Fibroblast of gingiva (primary cell): ENCODE measurements at places on chromosomes 5 and 9.

GRCh38 chr9:111979561-111979960 lies 82.9 kb downstream of the UGCG start:
- DNase-seq = no peak

- DNase-seq = no peak
Observed at GRCh38 chr5:62742207-62742606, 163.6 kb downstream of the LRRC70 start.

DNA sequence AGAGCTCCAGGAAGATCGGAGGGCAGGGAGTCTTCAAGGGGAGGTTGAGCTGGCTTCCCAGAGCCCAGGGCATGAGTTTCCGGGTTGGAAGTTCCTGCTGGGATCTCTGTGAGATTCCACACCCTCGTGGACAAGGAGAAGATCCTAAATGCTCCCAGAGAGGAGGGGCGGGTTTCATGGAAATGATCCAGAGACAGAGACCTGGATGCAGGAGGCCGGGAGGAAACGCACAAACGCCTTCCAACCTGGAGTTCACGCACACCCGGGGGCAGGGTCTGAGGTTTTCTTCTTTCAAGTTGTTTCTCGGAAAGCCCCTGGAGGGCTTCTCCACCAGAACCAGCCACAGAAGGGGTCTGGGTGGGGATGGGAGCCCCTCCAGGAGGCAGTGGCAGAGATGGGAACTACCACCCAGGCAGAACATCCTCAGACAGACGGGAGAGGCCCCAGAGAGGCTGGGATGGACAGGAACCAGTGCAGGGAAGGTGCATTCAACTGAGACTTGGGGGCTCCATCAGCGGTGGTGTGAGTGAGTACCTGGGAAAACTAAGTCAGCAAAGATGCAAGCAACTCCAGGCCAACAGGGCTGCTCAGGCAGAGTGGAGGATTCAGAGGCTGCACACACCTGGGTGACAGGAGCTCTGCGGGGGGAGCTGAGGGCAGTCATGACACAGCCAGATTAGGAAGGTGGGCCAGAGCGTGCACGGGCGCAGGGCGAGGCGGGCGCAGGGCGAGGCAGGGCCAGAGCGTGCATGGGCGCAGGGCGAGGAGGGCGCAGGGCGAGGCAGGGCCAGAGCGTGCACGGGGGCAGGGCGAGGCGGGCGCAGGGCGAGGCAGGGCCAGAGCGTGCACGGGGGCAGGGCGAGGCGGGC lies 52.1 kb upstream of the EXOC3 start:
- DNase-seq = no peak

- DNase-seq = no peak
Observed at GRCh38 chr9:127279717-127280285, 15.2 kb downstream of the GARNL3 start.

DNA sequence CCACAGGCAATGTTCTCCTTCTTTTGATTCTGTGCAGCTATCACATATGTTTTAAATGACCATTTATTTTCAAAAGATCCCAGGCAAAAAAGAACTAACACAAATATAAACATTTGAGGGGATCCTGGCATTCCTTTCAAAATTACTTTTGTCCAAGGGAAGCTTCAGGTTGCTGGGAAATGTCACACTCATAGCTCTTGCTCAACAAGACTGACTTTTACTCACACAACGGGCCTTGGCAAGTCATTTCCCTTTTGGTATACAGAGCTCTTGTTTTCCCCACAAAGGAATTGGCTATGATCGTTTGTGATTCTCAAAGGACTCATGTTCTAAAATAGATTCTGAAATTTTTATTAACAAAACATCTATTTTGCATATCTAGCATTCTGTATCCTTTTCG lies 4.5 kb upstream of the PALM2AKAP2 start:
- DNase-seq = peak; percentile 89

DNA sequence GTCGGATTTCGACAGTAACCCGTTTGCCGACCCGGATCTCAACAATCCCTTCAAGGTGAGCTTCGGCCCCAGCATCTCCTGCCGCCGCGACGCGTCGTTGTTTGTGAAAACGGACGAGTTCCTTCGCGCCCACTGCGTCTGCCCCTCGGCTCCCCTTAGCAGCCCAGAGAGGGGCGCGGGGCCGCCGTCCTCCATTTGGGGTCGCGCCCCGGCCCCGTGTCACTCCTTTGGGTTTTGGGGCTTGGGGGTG lies 182 bp downstream of the SCAMP1 start:
- no peak for DNase-seq

DNA sequence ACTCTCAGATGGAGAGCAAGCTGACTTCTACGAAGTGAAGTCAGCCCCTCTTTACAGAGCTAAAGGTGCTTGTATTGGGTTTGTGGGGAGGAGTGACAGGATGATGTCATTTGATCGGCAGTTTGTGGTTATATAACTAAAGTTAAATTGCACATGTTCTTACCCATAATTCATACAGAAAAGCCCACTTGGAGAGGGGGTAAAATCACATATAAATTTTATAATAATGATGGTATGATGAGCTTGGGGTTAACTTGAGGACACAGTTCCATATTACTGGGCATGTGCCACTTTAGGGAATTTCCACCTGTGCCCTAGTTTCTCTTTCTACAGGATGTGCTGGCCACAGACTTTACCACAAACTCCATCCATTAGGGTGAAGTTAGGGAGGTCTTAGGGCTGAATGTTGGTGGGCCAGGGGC lies 1178.6 kb upstream of the CDH9 start:
- no peak for DNase-seq

DNA sequence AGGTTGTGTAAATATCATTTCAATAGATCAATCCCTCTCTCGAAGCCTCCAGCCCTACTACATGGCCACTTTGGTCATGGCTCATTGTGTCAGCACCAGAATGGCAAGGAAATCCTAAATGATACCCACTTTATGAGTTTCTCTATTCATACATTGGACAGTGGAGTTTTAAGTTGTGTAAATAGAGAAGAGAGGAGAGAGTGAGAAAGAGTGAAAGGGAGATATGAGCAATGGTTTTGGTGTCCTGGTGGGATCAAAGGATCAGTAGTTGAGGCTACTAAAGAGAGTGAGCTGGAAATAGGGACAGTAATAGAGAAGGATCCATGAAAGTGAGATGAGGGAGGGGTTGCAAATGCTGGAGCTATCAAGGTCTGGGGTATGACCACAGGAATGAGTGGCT lies 31.5 kb upstream of the GZMA start:
- DNase-seq = no peak

DNA sequence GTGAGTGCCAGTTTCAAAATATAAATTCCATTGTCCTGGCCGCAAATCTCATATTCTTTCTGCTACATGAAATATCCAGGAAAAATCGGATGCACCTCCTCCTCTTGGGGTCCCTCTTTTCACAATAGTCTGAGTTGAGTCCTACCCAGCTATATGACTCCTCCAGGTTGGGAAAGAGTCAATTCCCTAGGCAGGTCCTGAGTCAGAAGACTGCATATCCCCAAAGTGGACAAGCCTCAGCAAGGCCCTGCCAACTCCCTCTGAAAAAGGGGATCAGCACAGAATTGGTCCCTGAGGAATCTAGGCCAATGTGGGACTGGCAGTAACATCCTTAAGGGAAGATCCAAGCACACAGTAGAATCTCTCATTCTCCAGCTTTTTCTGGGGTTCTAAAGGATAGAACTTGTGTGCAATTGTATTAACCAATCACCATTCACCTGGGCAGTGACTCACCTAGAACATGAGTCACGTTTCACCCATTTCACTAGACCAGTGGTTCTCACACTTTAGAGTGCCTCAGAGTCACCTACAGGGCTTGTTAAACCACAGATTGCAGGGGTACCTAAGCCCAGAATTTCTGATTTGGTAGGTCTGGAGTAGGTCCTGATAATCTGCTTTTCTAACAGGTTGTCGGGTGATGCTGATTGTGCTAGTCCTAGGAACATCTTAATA lies 44.7 kb upstream of the TMEM215 start:
- no peak for DNase-seq

DNA sequence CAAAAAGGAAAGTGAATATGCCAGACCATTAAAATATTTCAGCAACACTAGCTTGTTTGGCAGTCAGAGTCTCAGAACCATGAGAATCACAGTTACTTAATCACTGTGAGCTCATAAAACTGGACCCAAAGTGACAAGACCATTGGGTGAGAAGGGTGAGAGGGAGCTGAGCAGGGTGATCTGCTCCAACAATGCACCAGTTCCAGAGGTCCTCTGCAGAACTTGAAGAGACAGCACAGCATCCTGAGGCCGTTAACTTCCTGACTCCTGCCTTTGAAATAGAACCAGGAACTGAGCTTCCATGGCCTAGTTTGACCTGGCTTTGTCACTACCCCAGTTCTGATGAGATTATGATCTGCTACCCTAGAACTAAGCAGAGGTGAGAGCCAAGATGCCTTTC lies 57.4 kb downstream of the NFIB start:
- no peak for DNase-seq

GRCh38 chr9:121055642-121056143 lies 5.6 kb upstream of the C5 start:
- no peak for DNase-seq

GRCh38 chr5:164578401-164578800 lies 1073.0 kb downstream of the MAT2B start:
- no peak for DNase-seq

DNA sequence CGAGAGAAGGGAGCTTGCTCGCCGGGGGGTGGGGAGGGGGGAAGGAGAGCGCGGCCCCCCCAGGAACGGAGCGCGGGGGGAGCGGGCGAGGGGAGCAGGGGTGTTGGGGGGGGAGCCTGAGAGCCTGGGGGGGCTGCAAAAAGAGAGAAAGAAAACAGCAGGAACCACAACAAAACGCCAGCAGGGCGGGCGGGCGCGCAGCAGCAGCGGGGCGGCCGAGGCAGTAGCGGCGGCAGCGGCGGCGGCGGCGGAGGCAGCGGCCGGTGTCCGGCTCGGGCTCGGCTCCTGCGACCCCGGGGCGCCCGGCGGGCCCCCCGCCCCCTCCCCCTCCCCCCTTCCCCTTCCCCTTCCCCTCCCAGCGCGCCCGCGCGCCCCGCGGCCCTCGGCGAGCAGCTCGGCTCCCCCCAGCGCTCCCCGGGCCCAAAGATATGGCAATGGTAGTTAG lies 1.6 kb downstream of the NR2F1 start:
- no peak for DNase-seq

DNA sequence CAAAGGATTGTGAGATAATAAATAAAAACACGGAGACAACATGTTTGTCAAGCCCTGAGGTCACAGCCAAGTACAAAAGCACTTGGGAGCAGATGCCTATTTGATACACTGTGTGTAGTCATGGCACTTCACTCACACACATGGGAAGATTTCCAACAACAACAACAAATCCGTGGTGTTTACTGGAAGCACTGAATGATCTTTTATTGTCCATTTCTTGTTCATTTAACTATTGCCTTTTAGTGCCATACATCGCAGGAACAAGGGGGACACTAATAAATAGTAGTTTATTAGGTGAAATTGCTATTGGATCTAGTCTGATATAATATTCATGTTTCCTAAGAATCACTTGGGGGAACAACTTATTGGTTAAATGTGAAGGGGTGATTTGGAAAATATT lies 20.4 kb upstream of the GDNF start:
- no peak for DNase-seq

DNA sequence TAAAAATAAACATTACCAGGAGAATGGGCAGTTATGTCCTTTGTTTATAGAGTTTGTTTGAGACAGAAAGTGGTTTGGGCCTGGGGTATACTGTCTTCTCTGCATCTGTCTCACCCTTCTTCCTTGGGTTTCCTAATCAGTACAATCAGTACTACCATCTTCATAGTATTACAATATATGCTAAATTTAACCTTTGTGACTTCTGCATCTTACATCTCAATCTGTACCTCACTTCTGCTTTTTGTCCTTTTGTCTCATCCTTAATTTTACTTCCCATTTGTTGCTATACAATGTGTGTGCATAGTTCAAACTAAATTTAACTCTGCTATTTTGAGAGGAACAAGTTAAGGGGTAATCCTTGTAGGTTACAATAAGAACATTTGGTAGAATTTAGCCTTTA lies 19.6 kb downstream of the FBXO38 start:
- no peak for DNase-seq

- DNase-seq = no peak
Observed at GRCh38 chr5:109825450-109825849, 135.7 kb downstream of the MAN2A1 start.

DNA sequence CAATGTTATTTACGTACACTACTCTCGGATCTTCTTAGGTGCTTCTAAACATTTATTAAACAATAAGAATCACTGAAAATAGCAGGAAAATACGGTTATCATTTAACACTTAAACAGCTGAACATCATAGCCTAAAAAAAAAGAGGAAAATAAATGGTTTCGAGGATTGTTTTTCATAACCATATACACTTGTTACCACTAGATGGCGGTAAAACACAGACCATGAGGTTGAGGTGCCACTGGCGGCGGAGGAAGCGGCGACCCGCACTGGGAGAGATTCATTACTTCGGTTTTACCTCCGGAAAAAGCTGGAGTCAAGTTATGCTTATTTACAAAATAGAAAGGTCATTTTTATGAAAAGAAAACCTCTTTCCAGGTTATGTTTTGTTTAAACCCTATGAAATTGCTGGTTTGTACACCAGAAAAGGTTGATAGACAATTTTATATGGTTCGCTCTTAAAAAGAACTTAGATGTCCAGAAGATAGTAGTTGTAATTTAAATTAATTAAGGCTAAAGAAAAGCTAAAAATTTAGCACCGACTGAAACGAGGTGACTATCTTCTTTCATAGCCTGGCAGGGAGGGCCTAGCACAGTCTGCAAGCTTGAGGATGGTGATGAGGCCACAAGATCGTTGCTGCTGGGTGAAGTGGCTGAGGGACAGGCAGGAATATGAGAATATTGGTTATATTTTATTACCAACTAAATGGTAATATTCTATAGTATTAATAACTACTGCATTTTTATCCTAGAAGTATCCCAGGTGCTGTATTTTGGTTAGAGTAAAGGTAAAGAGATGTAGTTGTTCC lies 605.7 kb downstream of the RAB3C start:
- DNase-seq = peak; percentile 66

DNA sequence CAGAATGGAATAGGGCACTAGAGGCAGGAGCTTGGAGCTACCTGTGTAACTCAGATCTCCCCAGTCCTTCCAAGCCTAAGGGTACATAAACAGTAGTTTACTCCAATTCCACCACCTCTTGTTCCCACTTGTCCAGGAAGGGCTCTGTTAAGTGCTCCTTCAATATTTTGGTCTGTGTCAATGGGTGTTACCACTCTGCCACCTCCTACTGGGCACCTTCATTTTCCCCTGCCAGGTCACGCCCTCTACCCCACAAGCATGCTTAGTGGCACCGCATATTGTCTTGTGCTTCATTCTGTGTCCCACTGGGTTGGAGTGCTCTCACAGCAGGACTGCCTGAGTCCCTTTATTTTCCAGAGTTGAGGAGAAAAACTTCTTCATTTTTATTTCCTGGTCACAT lies 459.8 kb downstream of the ARHGEF28 start:
- DNase-seq = no peak

- DNase-seq = no peak
Observed at GRCh38 chr9:14250794-14251153, 63.2 kb downstream of the NFIB start.

DNA sequence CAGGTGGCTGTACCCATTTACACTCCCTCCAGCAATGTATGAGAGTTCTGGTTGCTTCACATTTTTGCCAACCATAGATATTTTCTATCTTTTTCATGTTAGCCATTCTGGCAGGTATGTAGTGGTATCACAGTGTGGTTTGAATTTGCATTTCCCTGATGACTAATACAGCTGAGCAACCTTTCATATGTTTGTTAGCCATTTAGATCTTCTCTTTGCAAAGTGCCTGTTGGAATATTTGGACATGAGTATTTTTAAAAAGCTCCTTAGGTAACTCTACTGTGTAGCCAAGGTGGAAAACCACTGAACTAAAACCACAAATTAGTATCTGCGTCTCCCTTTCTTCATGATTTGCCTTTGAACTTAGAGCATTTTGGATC lies 31.9 kb downstream of the IRF1 start:
- DNase-seq = peak; percentile 22
